Aorta (tissue), 5 donors: ENCODE measurements at places on chromosomes 7 and 10. TPM values are rescaled to one million over a fixed set of nuclear protein-coding genes. Genes with fewer than 3 reads are reported as not detected.

Gene SAP25
- total RNA-seq = 7.5 TPM

Gene CLDN4
- 0.84 TPM for total RNA-seq

Gene PLCE1
- total RNA-seq = 14.7 TPM

Gene MASTL
- 5.3 TPM for total RNA-seq

Gene DPYSL4
- 1.4 TPM for total RNA-seq

Gene FAM131B
- total RNA-seq = 3.8 TPM

Gene ADAP1
- total RNA-seq = 10.8 TPM

Gene CYP3A5
- total RNA-seq = not detected

Gene AKR1C8
- total RNA-seq = 0.30 TPM

Gene CC2D2B
- 12.2 TPM for total RNA-seq

DNA sequence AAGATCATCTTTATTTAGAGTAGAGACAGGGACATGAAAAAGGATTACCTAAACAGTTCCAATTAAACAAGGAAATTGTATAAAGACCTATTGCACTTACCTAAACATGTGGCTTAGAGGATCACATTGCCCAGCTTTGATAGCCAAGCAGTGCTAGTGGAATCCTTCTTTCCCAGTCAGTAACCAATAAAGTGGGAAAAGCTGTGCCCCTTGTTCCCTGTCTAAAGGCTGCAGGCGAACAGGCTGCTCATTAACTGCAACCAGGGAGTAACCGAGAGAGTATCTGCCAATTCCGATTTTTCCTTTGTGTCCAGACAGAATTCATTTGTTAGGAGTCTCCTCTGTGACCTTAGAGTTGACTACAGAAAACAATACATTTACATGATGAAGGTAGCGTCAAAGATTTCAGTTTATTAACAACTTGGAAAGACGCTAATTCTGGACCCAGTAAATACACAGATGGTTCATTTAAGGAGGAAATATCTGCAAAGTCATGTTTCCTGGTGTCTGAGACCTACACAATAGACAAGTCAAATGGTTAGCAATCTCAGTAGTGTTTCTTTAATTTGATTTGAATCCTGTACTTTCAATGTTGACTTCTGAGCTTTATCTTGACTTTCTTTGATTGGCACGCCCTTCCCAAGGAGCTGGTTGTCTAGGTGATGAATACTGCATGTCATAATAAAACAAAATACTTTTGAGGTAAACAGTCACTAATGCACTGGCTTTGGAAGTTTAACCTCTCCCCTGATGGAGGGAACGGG, 57.3 kb upstream of the MET start:
- no peak for DNase-seq

DNA sequence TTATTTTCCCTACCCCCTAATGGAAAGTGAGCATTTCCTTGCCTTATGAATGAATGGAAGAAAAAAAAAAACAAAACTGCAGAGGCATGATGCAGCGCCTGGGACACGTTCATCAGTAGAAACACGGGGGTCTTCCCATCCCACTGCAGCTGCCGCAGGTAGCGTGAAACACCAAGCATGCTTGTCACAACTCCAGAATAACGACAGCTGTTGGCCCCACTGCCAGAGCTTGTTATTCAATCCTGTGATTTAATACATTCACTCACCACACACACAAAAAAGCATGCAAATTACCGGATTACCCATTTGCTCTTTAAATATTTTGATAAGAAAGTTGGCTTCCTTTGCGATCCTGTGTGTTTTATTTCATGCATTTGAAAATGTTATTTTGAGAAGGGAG, 48.4 kb upstream of the GNA12 start:
- DNase-seq = no peak

DNA sequence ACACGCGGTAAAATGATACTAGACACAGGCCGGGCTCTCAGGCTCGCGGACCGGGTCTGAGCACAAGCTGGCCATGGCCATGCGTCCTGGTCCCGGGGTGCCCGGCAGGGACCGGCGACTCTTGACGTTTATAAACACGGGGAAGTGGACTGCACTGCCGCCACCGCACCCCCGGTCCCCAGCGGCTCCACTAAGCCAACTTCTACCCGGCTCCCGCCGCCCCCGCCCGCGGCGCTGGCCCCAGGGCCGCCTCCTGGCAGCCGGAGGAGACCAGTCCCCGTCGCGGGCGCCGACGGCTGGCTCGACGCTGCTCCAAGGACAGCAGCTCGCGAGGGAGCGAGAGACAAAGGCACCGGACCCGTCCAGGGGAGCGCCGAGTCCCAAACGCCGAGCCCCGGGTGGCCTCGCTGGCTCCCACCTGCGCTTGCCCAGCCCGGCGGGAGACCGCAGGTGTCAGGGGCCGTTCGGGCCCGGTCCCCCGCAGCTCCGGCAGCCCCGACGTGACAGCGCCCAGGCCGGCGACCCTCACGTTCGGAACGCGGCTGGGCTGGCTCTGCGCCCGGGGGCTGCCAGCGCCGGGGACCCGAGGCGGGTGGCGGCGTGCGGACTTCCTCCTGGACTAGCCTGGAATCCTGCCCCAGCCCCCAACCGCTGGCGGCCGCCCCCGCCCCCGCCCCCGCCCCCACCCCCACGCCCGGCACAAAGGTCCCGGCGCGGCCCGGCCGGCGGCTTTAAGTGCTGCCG, 517 bp downstream of the ITGB1 start:
- DNase-seq = peak; percentile 77

- no peak for DNase-seq
Observed at GRCh38 chr10:59007307-59008025, 169.0 kb upstream of the PHYHIPL start.

DNA sequence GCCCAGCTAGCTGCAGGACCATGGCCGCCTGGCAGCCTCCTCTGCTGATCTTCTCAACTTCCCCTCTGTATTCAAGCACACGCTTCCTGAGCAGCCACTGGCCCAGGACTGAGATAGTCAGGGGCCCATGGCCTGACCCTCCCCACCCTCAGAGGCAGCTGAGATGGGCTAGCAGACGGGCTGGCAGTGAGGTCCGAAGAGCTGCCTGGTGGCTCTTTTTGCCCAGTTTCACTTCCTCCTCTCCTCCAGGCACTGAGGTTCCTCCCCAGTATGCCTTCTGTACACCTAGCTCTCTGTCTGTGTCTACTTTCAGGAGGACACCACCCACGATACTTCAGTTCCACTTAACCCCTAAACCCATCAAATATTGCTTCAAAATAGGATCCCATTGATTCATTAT, 395.6 kb downstream of the TNS3 start:
- no peak for DNase-seq

GRCh38 chr10:71216363-71216695, 4.0 kb downstream of the UNC5B start:
- peak; percentile 27 for DNase-seq

DNA sequence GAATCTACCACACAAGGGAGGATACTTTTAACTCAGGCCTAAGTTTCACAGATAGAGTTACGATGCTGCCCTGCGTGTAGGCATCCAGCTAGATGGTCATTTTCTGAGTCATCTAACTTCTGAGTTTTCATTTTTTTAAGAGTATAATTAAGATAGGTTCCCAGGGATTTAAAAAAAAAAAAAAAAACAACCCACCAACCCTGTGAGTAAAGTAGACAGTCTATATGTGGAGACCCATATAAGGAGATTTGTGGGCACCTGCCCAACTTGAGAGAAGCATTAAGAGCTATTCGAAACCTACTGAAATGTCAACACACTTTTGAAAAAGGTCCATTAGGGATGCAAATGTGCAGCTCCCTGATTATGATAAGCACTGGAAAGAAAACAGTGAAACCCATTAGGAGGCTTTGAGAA, 257.3 kb downstream of the TRIL start:
- DNase-seq = no peak

DNA sequence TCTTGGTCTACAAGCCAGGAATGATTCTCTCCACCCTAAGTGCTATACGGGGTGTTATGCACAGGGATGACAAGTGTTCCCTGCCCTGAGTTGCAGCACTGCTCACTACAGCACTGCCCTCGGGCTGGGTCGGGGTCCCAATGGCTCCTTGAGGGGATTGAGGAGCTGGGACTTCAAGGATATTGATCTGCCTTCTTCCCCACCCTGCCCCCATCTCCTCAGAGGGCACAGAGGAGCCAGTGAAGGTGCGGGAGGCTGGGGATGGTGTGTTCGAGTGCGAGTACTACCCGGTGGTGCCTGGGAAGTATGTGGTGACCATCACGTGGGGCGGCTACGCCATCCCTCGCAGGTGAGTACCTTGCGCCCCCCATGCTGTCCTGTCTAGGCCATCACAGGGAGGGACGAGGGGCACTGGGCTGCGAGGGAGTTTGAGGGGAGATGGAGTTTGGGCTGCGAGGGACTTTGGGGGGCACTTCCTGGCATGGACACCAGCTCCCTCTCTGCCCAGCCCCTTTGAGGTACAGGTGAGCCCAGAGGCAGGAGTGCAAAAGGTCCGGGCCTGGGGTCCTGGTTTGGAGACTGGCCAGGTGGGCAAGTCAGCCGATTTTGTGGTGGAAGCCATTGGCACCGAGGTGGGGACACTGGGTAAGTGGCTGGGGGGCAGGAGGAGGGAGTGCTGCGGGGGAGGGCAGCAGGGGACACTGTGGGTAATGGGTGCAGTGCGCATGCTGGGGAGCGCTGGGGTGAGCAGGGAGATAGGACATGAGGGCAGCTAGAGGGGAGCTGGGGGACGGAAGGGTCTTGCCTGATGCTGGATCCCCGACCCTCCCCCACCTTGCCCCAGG, 10.3 kb downstream of the FLNC start:
- DNase-seq = no peak

- DNase-seq = no peak
Observed at GRCh38 chr10:117942226-117942625, 104.5 kb downstream of the RAB11FIP2 start.

GRCh38 chr7:29793507-29793906, 12.8 kb upstream of the WIPF3 start:
- no peak for DNase-seq

DNA sequence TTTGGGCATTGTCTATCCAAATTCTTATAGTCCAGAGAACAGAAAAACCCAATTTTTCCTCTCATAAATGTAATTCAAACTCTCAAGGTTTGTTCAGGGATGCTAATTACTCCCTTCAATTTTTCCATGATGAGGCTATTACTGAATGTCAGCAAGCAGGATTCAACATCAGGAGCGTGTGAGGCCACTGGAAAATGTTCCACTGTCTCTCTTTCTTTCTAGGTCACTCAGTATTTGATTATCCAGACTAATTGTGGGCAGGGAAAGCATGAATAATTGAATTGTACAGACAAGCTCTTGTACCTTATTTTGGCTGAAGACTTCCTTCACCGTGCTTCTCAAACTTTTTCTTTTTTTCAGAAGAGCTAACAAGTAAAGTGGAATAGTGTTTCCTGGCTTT, 30.7 kb downstream of the THNSL1 start:
- no peak for DNase-seq

- DNase-seq = no peak
Observed at GRCh38 chr10:91043173-91043910, 122.5 kb upstream of the ANKRD1 start.

- DNase-seq = no peak
Observed at GRCh38 chr10:60537697-60538096, 148.0 kb upstream of the ANK3 start.

DNA sequence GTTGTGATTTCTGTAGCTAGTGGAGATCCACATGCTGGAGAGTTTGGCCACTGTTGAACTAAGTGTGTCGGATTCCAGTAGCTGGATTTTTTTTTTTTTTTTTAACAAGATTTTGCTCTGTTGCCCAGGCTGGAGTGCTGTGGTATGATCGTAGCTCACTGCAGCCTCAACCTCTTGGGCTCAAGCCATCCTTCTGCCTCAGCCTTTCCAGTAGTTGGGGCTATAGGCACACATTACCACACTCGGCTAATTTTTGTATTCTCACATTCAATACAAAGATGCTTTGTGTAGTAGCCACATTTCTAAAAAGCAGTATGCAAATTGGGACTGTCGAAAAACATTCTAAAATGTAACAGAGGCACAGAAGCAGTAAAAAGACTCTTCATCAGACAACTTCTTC, 63.5 kb downstream of the RABGEF1 start:
- DNase-seq = no peak

DNA sequence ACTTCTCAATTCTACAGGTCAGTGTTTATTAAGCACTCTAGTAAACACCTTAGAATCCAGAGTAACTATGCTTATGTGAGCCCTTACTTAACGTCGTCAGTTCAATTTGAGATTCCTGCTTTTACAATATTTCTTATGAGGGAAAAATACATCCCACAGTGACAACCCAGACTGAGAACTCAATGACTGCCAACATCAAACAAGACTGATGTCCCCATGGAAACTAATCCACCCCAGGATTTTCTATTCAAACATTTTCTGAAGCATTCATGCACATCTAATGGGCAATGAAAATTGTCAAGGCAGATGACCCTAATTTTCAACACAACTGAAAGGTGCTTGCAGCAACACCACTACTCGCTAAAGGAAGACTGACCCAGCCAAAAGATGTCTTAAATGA, 67.0 kb downstream of the ATE1 start:
- no peak for DNase-seq

DNA sequence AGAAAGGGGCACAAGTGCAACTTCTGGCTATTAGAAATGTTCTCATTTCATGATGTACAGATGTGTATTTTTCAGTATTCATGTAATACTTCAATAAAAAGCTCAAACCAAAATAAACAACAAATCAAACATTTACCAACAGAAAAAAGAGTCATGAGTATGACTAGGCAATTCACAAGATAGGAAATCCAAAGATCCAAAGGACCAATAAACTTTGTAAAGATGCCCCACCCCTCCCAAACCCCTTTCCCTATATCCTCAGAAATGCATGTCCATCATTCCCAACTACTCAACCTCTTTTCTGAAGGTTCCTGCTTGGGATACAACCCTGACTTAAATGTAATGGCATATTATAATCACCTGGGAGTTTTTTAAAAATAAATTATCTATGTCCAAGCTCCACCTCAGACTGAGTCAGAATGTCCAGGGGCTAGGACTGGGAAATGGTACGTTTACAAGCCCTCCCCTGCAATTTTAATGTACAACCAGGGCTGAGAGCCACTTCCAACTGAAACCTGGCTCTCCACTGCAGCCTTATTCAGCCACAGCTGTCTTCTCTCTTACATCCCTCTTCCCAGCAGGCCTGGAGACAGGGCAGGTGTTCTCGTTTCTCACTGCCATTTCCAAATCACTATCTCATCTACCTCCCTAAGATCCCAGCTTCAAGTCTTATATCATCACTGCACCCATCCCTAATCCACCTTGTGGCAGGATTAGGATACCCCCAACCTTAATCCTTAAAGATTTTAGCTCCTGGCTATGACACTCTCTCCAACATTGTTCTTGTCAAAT, 36.5 kb downstream of the COA1 start:
- no peak for DNase-seq

DNA sequence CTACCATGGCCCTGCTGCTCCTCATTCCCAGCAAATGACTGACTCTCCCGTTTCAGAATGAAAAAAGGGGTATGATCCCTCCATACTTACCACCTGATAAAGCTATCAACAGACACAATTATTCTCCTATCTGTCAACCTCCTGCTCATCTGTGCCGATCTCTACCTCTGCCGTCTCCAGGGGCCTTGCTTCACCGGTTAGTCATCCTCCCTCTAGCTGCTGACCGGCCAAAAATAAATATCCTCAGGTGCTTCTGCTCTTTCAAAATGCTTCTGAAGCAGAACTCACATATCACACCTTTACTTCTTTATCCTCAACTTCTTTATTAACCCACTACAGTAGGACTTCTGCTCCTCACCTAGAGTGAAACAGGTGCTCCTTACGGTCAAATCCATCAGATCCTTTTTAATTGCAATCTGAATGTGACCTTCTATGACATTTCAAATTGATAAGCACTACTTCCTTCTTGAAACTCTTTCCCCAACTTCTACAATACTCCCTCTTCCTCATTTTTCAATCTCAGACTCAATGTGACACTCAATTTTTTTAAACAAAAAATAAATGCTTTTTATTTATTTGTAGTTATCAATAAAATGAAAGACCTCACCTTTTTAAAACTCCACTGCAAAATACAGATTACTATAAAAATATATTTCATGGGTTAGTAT, 63.2 kb downstream of the LMBR1 start:
- DNase-seq = no peak

GRCh38 chr7:25855854-25856782, 295.9 kb upstream of the NFE2L3 start:
- no peak for DNase-seq
